ENCODE measurements at places on chromosomes 16 and 17. TPM values are rescaled to one million over a fixed set of nuclear protein-coding genes. Genes with fewer than 3 reads are reported as not detected.

The HOXB1 gene
- total RNA-seq, result not detected

The GAS2L2 gene
- not detected for total RNA-seq

The CNTNAP4 gene
- not detected for total RNA-seq

The CA5A gene
- total RNA-seq, result not detected

The DRC3 gene
- total RNA-seq, result 0.59 TPM

The KRT31 gene
- total RNA-seq, result not detected

The IGSF6 gene
- not detected for total RNA-seq

The SLC5A10 gene
- not detected for total RNA-seq

The MYBBP1A gene
- 68.1 TPM for total RNA-seq

The MT1M gene
- 3.0 TPM for total RNA-seq

The SLFN12L gene
- total RNA-seq, result under 0.01 TPM

The MYADML2 gene
- total RNA-seq, result not detected

The TAT gene
- total RNA-seq, result not detected

The SOST gene
- total RNA-seq, result not detected

The TRPV3 gene
- total RNA-seq, result under 0.01 TPM

The KRT28 gene
- total RNA-seq, result not detected

The TP53TG3 gene
- total RNA-seq, result not detected

The IL4R gene
- 15.3 TPM for total RNA-seq

The SYT17 gene
- total RNA-seq, result 0.84 TPM

The SLC6A4 gene
- total RNA-seq, result not detected

The SGCA gene
- total RNA-seq, result 0.15 TPM

The HES7 gene
- total RNA-seq, result 0.89 TPM

The C1QL1 gene
- total RNA-seq, result 1.0 TPM

The PRSS27 gene
- 0.74 TPM for total RNA-seq

The CTRB2 gene
- total RNA-seq, result not detected

The HNF1B gene
- not detected for total RNA-seq

The KRT24 gene
- not detected for total RNA-seq

The C16orf92 gene
- not detected for total RNA-seq

The IRX5 gene
- total RNA-seq, result not detected

The USP36 gene
- total RNA-seq, result 10.4 TPM

Measured in bronchus fibroblast of lung (primary cell).